ENCODE measurements at places on chromosomes 6 and 20. TPM values are rescaled to one million over a fixed set of nuclear protein-coding genes. Genes with fewer than 3 reads are reported as not detected.

- DNase-seq = no peak
These were observed 32.4 kb downstream of the SLC2A12 start for GRCh38 chr6:134020071-134020470.

DNA sequence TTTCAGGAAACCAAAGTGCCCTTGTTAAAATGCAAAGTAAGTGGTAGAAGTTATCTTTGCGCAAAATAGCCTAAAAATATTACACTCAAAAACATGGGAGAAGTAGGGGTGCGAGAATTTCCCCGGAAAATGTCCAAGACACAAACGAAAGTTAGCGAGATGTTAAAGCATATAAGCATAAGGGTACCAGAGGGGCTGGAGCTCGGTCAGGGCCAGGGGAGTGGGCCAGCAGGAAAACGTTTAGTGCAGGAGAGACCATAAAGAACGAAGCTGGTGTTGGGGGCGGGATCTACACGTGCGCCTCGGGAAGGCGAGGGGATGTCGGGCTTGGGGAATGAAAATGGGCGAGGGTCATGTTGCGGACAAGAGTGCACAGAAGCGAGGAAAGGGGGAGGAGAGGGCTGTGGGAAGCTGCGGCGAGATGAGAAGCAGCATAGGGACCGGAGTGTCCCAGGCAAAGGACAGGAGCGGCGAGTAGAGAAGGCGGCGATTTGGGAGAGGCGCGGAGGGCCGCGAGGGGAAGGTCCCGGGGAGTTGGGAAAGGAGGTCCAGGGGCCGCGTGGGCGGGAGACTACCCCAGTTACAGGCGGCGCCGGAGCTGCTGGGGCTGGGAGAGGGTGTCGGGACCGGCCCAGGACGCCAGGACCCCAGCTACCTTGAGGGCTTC, 600 bp downstream of the XPO5 start:
- peak; percentile 16 for DNase-seq

The PRICKLE4 gene
- 2.5 TPM for total RNA-seq

The WFDC2 gene
- 30.4 TPM for total RNA-seq

Measured in pancreas (tissue), 10 donors.